Stimulated activated CD4-positive, alpha-beta T cell treated with anti-CD3 and anti-CD28 coated beads, Interleukin-1b, Interleukin-23, amount 100 ng/mL, for 1 hour (primary cell): ENCODE measurements at places on chromosomes 16 and 17.

GRCh38 chr16:86408685-86409084, 101.6 kb upstream of the FOXF1 start:
- no peak for DNase-seq

DNA sequence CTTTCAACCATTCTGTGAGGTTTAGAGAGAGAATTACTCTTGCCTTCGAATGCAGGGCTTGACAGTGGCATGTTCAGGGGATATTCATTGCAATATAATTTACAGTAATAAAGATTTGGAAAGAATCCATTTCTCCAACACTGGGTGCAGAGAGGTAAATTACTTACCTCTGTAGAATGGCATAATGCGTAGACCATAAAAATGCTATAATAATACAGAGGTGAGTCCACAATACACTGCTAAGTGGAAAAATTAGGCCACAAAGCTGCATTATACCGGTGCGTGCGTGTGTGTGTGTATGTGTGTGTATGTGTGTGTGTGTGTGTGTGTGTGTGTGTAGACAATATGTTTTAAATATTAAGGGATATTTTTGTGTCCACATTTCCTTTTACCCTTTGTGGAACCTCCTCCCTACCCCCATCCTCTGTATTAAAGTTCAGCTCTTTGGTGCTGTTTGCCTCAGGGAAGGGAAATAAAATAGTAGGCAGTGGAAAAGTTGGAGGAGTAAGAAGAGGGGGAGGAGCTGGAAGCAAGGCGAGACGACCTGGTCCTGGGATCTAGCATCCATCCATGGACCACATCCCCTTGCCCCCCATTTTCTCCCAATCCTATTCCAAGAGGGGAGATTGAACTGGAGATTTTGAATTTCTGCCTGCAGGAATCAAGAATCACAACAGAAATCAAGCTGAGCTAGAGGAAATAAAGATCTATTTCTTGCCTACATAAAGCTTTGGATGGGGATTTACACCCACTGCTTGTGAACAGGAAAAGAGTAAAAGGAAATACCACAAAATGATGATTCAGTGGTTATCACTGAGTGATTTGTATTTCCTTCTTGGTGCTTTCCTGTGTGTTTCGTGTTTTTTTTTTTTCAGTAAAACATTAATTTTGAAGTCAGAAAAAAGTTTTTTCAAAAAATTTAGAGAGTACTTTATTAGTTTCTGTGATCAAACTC, 124.8 kb downstream of the RGS9 start:
- DNase-seq, result no peak

DNA sequence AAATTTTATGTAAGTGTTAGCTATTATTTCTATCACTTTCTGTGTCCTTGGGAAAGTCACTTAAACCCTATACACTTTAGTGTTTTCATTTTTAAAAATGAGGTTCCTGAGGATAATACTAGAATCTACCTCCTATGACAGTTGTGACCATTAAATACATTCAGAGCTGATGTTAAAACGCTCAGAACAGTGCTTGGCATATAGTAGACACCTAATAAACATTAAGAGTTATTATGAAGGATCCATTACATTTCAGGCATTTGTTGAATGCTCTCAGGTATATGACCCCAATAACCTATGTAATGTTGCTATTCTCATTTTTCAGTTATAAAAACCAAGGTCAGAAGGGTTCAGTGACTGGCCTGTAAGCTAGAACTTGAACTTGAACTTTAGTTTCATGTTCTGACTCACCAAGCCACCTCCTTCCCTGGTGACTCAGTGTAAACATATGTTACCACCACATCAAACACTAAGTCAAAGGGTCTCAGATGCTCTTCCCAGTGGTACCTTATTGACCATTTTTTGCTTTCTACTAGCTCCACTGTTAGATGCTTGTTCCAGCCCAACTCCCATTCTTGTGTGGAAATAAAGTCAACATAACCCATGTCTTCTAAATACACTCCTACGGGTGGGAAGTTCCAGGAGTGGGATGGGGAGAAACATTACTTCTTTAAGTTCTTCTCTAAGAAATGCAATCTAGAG, 47.6 kb downstream of the HSD17B2 start:
- no peak for DNase-seq

GRCh38 chr17:1820528-1821252, 9.0 kb downstream of the SMYD4 start:
- no peak for DNase-seq

- DNase-seq, result no peak
Observed at GRCh38 chr16:2079991-2080390, 32.2 kb downstream of the TSC2 start.

GRCh38 chr17:18172531-18173278, 10.9 kb upstream of the ALKBH5 start:
- DNase-seq, result no peak
